ENCODE measurements at places on chromosomes 5 and 9.

DNA sequence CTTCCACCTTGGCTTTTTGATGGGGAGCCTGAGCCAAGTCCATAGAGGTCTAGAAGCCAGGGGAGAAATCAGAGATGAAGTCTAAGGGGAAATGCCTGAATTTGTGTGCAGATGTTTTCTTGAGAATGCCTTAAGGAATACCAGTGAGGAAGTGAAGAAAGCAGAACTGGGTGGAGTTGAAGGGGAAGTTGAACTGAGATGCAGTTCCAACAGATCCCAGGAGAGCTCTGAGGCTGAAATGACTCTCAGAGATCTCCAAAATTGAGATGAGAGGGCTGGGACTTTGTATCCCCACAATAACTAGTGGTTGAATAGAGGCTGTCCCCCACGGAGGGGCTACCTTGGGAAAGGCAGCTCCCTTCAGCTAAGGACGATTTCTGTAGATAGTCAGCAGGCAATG is 197.1 kb downstream of the ZNF462 start:
- DNase-seq = no peak

- no peak for DNase-seq
These were observed 32.3 kb upstream of the CDK5RAP2 start for GRCh38 chr9:120612218-120612617.

GRCh38 chr9:127130661-127131538 is 8.5 kb upstream of the ANGPTL2 start:
- peak; percentile 78 for DNase-seq

GRCh38 chr9:113886933-113887332 is 10.8 kb downstream of the ZNF618 start:
- no peak for DNase-seq

DNA sequence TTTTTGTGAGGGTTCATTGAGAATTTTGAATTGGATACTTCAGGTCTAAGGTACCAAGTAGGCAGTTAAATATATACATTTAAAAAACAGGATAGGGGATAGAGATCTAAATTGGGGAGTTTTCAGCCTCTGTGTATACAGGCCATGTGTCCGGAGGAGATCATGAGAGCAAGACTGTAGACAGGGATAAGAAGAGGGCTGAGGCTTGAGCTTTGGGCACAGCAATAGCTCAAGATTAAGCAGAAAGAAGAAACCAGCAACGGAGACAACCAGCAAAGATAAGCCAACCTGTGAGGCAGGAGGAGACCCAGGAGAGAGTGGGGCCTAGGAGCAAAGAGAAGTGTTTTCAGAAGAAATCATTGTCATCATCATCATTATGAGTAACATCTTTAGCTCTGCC is 258.4 kb downstream of the GRIA1 start:
- DNase-seq = no peak

DNA sequence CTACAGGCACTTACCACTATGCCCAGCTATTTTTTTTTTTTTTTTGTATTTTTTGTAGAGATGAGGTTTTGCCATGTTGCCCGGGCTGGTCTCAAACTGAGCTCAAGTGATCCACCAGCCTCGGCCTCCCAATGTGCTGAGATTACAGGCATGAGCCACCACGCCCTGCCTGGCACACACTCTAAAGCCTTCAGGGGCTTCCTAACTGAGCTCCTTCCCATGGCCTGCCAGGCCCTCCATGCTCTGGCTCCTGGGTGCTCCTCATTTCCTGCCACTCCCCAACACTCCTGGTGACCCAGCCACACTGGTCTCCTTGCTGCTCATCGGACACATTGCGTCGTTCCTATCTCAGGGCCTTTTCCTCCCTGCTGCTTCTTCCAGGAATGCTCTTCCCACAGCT is 61.5 kb downstream of the CARTPT start:
- no peak for DNase-seq

GRCh38 chr5:175141421-175141820 is 302.6 kb downstream of the DRD1 start:
- DNase-seq = no peak

DNA sequence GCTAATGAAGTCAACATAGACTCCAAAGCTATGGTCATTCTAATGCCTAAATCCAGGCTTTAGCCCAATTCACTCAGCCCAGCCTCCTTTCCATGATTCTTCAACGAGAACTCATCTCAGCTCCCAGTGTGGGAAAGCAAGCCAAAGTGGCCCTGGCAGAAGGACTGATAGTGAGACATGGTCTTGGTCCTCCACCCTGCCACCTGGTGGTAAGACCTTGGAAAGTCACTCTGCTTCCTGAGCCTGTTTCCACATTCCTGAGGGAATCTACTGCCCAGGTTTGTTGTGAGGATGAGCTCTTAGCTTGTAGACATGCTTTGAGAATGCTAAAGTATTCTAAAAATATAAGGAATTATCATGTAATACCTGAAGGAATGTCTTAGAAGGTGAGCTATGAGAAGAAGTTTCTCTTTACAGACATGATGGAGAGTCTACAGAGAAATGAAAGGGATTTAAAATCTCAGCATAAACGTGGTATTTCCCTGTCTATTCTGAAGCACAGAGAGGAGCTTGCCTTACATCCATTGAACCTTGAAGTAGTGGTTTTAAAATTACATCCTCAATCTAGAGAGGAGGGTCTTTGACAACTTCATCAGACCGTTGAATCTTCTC is 173.5 kb downstream of the TRIM32 start:
- DNase-seq = peak; percentile 53

DNA sequence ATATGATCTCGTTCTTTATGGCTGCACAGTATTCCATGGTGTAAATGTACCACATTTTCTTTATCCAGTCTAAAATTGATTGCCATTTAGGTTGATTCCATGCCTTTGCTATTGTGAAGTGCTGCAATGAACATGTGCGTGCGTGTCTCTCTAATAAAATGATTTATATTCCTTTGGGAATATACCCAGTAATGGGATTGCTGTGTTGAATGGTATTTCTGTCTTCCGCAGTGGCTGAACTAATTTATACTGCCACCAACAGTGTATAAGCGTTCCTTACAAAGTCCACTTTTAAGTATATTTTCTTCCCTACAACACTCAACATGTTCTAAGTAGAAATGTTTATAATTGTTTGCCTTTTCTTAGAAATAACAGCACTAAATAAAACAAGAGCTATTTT is 521.9 kb downstream of the DTWD2 start:
- no peak for DNase-seq

GRCh38 chr9:134500931-134501760 is 140.5 kb upstream of the COL5A1 start:
- peak; percentile 26 for DNase-seq

DNA sequence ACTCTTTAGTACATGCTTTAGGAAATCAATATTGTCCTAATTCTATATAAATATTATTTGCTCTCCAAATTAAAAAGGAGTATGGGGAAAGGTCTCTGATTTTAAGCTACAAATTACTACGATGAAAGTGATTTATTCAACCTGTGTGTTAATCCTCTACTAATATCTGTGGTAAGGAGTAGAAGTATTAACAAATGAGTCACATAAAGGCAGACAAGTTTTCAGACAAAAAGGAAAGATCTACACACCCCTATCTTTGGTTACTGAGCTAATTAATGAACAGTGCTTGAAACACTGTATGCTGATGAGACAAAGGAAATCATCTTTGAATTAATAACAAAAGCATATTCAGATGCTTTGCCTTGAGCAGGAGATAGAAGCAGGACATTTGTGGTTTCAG is 15.9 kb downstream of the LOX start:
- DNase-seq = no peak

- DNase-seq = no peak
These were observed 296.6 kb upstream of the DAB2 start for GRCh38 chr5:39721394-39721793.

DNA sequence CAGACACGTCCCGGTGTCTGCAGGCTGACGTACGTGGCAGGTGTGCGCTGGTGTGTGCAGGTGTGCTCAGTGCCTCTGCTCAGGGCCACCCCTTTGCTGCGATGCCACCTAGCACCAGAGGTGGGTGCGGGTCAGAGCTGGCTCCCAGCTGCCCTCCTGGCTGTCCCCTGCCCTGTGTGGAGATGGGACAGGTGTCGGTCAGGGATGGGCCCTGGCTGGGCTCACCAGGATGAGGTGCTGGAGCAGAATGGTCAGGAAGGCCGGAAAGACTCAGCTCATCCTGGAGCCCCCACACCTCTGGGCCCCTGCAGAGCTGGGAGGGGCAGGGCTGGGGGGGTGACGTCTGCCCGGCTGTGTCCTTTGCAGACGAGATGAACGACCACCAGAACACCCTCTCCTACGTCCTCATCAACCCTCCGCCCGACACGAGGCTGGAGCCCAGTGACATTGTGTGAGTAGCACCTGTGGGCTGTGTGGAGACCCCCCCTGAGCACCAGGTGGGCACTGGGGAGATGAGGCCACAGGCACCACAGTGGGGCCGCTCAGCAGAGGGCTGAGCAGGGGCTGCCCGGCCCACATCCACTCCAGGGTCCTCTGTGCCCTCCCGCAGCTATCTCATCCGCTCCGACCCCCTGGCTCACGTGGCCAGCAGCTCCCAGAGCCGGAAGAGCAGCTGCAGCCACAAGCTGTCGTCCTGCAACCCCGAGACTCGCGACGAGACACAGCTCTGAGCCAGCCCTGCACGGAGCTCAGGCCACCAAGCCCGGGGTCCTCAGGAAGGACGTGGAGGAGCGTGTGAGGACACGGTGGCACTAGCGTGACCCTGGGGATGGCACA is 89.7 kb downstream of the KCNT1 start:
- DNase-seq = no peak

DNA sequence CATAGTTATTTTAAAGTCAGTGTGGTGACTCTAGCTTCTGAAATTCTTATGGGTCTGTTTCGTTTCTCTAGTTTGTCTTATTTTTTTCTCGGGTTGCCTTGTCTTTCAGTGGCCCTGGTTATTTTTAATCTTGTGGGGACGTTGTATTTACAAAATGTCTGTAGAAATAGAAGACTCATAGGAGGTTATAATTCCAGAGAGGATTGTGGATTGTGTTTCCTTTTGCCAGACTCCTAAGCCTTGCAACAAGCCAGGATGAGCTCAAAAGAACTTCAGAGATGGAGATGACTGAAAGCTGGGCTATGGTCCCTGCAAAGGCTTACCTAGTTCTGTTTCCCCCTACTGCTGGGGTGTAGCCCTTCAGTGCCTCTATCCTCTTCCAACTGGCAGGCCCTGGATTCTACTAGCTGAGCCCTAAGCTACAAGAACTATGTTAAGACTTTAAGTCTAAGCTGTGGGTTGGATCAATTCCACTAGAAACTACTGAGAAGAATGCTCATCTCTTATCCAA is 32.2 kb upstream of the LECT2 start:
- no peak for DNase-seq

DNA sequence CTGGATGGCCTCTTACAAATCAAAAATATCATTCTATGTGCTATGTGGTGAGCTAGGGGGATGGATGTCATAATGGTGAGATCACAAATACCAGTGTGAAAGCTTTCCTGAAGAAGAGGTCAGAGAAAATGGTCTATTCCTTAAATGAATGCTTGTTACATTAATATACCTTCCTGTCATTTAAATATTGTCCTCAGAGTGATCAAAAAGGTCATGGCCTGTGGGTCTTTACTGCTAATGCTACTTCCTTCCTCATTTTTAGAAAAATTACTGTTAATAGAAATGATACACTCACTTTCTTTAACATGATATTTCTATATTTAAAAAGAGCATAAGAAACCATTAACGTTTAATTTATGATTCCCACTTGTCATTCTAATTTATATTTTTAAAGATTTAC is 9.7 kb downstream of the OMD start:
- no peak for DNase-seq

DNA sequence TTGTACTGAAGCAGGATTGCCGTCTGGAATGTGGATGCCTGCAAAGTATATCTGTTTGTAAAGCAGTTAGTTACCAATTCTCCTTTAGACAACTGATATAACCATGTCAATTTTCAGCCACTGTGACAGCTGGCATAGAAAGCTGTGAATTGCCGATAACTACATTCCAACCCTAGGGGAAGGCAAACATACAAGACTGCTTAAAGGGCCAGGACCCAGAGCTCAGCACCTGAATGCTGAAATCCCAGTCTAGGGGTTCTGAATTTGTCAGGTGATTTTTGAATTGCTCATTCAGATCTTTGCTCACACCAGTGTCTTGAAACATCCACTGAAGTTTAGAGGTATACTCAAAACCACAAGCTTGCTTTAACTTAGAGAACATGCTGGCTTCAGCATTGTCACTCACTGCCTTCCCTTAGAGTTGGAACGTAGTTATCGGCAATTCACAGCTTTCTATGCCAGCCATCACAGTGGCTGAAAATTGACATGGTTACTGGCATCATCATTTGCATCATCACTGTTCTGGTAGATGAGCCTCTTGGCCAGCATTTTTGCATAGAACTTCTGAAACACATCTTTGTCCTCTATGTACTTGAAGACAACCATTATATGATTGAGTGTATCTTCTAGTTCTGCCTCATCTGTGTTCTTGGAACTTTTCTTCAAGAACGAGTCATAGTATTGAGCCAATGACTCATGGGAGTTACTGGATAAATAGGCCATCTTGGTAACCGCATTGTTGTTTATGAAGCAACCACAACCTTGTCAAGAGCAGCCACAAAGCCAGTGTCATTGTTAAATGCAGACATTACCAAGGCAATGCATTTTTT is 82.1 kb downstream of the CCDC192 start:
- no peak for DNase-seq

DNA sequence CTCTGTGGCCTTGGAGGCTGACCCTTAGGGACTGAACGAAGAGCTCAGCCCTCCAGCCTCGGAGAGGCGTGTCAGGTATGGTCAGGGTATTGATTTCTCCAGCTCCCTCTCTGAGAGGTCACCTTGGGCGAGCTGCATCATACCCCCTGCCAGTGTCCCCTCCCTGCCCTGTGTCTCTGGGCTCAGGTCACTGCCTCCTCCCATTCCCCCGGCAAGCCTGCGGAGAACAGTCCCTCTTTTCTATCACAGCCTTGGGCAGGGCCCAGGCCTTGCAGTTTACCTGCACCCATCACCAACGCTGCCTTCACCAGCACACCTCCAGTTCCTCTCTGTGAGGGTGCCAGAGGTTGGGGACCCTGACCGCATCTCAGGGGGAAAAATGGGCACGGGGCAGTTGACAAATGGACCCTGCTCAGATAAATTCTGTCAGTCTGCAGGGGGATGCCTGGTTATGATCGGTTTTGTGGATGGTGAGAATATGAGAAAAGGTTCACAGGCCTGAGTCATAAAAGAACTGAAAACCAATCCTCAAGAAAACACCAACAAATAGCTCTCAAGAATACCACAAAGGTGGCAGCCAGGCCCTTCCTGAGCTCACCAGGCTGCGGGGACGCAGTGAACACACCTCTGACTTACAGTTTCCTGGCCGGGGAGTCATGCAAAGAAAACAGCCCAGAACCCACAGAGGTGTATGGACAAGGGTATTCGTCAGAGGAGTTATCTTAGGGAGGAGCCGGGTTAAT is 24.7 kb upstream of the RXRA start:
- peak; percentile 13 for DNase-seq
